Mesenchymal stem cell (in vitro differentiated cells and primary cell): ENCODE measurements at places on chromosomes 6 and 20.

DNA sequence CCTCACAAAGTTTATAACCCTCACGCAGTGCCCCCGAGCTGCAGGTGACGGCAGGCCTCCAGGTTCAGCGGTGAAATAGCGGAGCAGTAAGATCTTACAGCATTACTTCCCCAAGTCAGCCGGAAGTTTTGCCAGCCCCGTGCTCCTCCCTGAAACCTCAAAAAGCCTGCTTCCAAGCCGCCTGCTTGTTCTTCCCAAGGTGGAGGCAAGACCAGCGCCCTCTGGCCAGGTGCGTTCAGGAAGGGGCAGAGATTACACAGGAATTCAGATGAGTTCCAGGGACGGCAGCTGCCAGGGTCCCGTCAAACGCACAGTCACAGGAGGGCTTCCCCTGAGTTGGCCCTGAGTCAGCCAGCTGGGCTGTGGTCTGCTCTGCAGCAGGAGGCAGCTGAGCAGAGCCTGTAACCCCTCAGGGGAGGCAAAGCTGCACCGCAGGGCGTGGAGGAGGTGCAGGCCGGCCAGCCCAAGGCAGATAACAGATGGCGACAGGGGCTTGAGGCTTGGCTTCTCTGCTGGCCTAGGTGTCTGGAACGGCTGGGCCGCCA is 124.1 kb upstream of the RPS6KA2 start:
- no peak for DNase-seq

DNA sequence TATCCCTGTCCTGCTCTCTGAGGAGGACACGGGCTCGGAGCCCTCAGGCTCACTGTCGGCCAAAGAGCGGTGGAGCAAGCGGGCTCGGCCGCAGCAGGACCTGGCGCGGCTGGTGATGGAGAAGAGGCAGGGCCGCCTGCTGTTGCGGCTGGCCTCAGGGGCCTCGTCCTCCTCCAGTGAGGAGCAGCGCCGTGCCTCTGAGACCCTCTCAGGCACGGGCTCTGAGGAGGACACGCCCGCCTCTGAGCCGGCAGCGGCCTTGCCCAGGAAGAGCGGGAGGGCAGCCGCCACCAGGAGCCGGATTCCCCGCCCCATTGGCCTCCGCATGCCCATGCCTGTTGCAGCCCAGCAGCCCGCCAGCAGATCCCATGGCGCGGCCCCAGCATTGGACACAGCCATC is 14.2 kb upstream of the SLC22A7 start:
- DNase-seq, result no peak

DNA sequence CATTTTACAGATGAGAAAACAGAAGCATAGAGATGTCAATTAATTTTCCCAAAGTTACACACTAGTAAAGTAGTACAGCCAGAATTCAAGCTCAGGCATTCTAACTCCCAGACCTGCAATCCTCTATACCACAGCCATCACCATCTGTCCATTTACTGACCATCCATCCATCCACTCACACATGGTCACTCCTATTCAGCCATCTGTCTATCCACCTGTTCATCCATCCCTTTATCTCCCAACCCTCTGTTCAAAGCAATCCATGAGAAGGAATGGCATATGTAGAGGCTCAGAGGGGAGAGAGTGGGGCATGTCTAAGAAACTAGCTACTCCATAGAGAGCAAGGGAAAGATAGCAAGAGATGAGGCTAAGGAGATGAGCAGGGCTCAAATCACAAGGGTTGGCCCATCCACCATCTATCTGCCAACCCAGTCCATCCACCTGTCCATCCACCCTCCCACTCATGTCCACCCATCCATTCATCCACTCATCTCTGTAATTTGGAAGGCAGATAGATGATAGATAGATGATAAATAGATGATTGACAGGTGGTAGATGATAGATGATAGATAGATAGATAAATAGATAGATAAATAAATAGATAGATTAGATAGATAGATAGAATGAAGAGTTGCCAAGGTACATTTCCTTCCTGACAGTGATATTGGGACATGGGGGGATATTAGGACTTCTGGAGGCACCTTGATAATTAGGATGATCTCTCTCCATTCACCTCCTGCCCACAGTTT is 12.2 kb upstream of the C6orf132 start:
- DNase-seq, result no peak

- DNase-seq, result no peak
Measured at GRCh38 chr6:81979329-81979728, 226.8 kb upstream of the TENT5A start.

DNA sequence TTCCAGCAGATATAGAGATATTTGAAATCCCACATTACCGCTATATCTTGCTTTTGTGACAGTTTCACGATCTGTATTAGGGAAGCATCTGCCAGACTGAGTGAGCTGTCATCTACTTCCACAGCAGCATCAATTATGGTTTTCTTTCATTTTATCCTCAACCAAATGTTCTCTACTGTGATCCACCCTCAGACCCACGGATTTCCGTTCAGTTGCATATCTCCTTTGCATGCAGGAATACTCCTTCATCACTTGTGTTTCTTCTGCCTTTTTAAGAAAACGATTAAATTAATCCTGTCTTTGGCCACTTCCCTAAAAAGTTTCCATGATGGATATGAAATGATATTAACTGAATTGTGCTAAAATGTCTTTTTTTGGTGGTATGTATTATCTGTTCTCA is 262.1 kb upstream of the ADGRB3 start:
- no peak for DNase-seq

GRCh38 chr6:44580901-44581300 is 193.4 kb downstream of the CDC5L start:
- DNase-seq, result no peak

GRCh38 chr20:37288091-37288490 is 1.4 kb upstream of the MANBAL start:
- DNase-seq, result no peak

GRCh38 chr6:43092635-43093034 is 16.5 kb downstream of the PTK7 start:
- DNase-seq, result no peak

- DNase-seq, result no peak
Measured at GRCh38 chr6:161598896-161599295, 325.0 kb upstream of the AGPAT4 start.

- DNase-seq, result no peak
Measured at GRCh38 chr6:36598326-36598725, 4.2 kb downstream of the SRSF3 start.

DNA sequence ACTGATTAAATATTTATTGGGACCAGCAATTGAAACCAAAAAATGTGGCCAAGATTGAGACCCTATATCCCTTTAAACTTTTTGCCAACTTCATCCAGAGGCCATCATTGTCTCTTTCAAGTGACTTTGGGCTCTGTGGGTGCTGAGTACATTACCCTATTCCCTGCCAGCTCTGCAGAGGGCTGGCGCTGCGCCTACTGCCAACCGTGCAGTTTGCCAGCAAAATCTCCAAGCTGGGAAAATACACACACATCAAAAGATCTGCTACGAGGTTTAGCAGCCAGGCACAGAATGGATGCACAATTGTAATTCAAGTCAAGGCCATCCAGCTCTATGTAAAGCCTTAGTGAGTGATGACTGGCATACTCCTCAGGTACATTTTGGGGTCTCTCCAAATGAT is 125.0 kb downstream of the CBLN4 start:
- DNase-seq, result no peak

- peak; percentile 41 for DNase-seq
Measured at GRCh38 chr6:148325316-148326068, 17.1 kb upstream of the SASH1 start.

DNA sequence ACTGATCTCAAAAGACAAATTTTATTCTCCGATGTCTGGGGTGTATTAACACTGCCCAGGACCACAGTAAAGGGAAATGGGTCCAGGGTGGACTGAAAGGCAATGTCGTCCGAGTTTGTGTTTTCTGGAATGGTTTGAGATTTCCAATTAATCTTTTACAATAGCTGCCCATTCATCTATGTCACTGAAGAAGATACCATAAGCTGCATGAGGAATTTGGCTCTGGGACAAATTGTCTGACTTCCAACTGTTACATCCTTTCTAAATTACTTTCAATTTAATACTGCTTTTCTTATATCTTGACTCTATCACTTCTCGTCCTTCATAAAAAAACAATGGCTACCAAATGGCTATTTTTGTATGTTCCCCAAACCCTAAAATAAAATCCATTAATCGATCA is 130.7 kb upstream of the KCNK16 start:
- DNase-seq, result no peak

DNA sequence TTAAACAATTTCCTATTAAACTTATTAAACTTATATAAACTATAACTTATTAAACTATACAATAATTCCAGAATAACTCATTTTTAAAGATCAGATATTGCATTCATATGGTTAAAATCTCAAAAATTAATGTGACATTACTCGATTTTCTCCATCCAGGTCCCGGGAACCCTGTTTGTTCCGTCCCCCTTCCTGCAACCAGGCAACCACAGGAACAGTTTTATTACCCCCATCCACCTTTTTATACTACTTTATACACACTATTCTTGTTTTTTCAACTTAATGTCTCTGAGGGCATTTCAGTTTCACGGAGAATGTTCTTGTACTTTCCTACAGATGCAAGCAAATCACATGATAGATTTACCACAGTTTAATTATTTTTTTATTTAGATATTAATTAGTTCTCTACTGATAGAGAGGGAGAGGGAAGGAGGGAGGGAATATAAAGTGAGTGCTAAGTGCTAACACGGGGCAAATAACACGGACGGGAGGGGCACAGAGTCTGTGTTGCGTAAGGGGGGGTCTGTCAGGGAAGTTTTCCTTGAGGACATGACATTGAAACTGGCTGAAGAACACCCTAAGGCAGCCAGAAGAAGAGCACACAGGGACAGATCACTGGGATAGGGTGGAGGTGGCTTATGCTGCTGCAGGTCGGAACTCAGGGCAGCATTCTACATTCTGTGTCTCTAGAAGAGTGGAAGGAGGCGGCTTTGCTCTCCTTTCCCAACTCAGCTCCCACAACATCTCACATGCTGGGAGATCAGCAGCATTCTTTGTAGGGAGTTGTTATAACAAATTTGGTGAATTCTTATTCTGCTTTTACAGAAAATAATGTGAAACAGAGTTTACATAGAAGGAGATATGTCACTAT is 225.2 kb downstream of the FOXC1 start:
- no peak for DNase-seq

DNA sequence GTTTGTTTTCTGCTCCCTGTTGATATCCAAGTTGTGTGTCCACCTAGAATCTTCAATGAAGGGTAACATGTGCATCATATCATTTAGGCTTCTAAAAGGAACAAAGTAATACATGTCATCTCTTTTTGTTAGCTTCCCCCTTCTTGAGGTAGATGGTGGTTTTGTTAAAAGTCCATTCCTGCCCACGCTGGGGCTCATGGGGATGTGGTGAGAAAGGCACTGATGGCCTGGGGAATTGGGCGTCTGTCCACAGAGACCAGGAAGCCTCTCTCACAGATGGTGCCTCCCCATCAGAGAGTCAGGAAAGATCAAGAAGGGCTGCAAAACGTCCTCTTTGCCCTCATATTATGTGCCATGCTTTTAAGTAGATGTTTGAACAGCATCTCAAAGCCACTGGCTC is 32.5 kb downstream of the GNAS start:
- DNase-seq, result no peak

- no peak for DNase-seq
Measured at GRCh38 chr20:46945465-46945864, 50.8 kb downstream of the EYA2 start.

GRCh38 chr6:31525932-31526591 is 2.7 kb upstream of the MCCD1 start:
- peak; percentile 71 for DNase-seq

DNA sequence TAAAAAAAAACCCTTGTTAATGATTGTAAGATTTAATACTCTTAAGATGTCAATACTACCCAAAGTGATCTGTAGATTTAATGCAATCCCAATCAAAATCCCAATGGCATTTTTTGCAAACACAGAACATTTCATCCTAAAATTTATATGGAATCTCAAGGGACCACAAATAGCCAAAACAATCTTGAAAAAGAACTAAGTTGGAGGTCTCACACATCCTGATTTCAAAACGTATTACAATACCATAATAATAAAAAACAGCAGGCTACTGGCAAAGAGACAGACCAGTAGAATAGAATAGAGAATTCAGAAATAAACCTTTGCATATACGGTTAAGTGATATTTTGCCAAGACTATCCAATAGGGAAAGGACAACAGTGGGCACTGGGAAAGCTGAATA is 331.9 kb upstream of the JARID2 start:
- DNase-seq, result no peak

- no peak for DNase-seq
Measured at GRCh38 chr6:128754658-128755256, 128.2 kb upstream of the LAMA2 start.

DNA sequence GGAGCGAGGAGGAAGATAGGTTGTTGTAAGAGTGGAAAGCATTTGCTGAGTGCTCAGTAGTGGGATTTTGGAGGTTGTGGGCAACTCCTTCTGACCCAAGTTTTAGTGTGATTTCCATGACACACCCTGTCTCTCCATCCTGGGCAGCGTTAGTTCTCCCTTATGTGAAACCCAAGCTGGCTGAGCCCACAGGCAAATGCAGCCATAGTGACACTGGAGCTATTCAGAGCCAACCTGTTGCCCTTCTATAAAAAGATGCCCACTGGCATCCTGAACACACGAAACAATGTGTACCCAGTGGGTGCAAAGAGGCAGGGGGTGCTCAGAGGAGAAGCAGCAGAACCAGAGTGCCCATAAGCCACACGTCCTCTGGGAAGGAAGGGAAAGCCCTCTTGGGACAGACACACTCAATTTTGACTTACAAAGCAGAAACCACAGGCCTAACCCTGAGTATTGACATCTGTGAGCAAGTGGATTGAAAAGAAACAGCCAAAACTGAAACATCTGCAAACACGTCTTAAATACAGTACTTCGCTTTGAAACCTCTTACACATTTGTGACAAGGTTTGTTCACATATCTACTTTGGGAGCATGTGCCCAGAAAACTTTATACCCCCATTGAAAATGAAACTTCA is 54.6 kb downstream of the BPIFB1 start:
- DNase-seq, result no peak

DNA sequence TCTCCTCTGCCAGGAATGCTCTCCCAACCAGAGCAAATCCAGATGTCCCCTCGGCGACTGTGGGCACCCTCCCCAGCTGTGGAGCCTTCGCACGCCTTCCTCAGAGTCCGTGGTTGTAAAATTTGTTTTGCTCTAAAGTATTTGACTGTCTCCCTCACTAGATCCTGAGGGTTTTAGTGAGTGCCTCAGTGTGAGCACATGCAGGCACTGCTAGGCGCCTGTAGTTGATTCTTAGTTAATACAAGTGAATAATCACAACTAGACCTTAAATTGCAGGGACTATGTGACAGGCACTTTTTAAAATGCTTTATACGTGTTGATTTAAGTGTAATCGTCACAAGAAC is 680 bp upstream of the MTCH1 start:
- no peak for DNase-seq

DNA sequence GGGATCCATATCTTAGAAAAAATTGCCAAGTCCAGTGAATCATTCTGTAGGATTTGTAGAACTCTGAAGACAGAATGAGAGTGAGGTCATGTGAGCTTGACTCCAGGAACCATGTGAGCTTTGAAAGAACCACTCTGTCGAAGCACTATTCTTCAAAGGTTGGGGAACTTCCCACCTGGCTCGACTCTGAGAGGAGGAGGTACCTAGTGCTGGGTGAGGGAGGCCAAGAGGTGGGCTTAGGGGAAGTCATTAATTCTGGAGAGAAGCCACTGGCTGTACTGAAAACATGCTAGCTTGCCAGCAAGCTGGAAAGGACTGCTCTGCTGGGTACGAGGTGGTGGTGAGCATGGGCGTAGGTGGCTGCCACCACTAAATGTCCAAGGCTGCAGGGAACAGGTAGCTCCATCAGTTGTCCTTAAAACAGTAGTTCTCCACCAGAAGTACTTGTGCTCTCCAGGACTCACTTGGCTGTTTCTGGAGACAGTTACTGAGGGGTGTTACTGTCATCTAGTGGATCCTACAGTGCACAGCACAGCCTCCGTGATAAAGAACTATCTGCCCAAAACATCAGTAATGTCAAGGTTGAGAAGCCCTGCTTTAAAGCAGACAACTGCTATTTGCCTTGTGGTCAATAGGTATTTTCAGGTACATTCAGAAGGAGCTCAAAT is 34.7 kb upstream of the SYNJ2 start:
- DNase-seq, result no peak
